ENCODE measurements at places on chromosomes 5 and 9.

DNA sequence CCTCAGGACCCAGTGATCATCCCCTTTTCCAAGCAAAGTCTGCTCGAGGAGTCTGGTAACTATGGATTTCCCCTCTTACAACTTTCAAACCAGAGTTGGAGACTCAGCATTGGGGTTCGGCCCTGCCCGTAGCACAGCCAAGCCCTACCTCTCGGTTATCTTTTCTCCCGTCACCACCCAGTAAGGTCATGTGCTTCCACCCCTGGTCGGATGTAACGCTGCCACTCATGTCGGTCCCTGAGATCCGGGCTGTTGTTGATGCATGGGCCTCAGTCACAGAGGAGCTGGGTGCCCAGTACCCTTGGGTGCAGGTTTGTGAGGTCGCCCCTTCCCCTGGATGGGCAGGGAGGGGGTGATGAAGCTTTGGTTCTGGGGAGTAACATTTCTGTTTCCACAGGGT lies 1.2 kb downstream of the GALT start:
- H3K27ac ChIP-seq = no peak overlapping the region
- H3K36me3 ChIP-seq = no peaks in the 10 kb centered on the region
- DNase-seq = no peak
- no peaks in the 10 kb centered on the region for H3K27me3 ChIP-seq
- H3K4me3 ChIP-seq = peak overlapping the region; percentile 75

GRCh38 chr5:98846520-98846919 lies 73.1 kb downstream of the RGMB start:
- no peak for DNase-seq
- no peaks in the 10 kb centered on the region for H3K36me3 ChIP-seq

- H3K4me3 ChIP-seq = no peak overlapping the region
- H3K36me3 ChIP-seq = no peaks in the 10 kb centered on the region
- no peak for DNase-seq
Observed at GRCh38 chr9:135163023-135163780, 75.7 kb downstream of the OLFM1 start.

DNA sequence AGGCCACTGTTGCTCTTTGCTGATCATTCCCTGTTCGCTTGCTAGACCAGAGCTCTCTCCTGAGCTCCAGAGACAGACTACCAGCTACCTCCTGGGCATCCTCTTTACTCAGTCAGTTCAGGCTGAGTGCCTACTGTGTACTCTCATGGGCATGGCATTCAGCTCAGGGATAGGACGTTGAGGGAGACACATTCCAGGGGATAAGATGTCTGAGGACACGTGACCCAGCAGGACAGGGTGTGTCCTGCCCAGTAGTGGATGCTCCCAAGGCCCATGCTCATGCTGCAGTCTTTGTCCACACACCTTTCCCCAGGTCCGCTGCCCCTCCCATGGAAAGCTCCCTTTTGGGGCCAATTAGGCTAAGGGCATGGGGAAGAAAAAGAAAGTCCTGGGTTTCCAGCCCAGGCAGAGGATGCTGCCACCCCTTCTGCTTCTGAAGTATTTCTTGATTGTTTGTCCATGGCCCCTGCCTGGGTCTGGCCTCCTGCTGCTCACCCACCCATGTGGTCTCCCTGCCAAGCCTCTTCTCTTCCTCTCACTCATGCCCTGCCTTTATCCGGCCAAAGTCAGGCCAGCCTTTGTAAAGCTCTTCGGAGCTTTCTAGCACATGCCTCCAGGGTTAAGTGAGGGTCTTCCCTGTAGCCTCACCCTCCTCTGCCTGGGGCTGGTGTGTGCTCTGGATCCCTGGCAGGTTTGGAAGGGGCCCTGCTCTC lies 60.5 kb upstream of the PITX1 start:
- H3K27ac ChIP-seq = no peak overlapping the region
- no peaks in the 10 kb centered on the region for H3K4me1 ChIP-seq
- H3K4me3 ChIP-seq = no peak overlapping the region
- no peak for DNase-seq

GRCh38 chr9:96085491-96086143 lies 210.1 kb downstream of the ERCC6L2 start:
- H3K4me3 ChIP-seq = no peak overlapping the region
- no peak for DNase-seq
- peaks cover 7% of the 10 kb centered on the region for H3K27me3 ChIP-seq
- no peak overlapping the region for H3K27ac ChIP-seq
- no peaks in the 10 kb centered on the region for H3K4me1 ChIP-seq
- H3K36me3 ChIP-seq = no peaks in the 10 kb centered on the region

GRCh38 chr9:126236273-126236672 lies 90.4 kb upstream of the MVB12B start:
- H3K27me3 ChIP-seq = no peaks in the 10 kb centered on the region
- H3K4me3 ChIP-seq = no peak overlapping the region
- no peaks in the 10 kb centered on the region for H3K36me3 ChIP-seq
- H3K27ac ChIP-seq = no peak overlapping the region

DNA sequence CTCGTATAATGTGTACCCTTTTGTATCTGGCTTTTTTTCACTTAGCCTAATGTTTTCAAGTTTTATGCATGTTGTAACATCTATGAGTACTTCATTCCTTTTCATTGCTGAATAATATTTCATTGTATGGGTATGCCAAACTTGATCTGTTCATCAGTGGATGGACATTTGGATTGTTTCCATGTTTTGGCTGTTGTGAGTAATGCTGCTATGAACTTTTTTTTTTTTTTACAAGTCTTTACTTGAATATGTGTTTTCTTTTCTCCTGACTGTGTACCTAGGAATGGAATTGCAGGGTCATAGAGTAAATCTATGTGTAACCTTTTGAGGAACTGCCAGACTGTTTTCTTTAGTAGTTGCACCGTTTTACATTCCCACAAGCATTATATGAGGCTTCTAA lies 52.4 kb downstream of the MTREX start:
- H3K36me3 ChIP-seq = peaks cover 8% of the 10 kb centered on the region
- DNase-seq = no peak
- H3K4me3 ChIP-seq = no peak overlapping the region
- no peaks in the 10 kb centered on the region for H3K4me1 ChIP-seq
- no peaks in the 10 kb centered on the region for H3K27me3 ChIP-seq

DNA sequence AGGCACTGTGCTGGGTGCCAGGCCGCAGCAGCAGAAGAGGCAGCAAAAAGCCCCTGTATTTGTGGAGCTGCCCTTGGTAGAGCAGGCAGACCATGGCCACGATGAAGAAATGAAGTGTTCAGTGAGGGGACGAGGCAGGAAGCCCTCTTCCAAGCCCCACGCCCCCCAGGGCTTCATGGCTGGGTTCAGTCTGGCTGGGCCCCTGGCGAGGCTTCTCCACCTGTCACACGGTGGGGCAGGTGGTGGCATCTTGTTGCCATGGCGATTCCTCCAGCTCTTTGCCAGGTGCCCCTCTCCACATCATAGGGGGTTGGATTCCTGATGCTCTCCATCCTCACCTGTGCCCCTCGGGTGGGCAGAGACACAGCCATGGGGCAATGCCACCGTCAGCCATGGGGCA lies 21.5 kb downstream of the ADGRD2 start:
- no peaks in the 10 kb centered on the region for H3K36me3 ChIP-seq
- no peak overlapping the region for H3K27ac ChIP-seq
- H3K27me3 ChIP-seq = no peaks in the 10 kb centered on the region

- no peak overlapping the region for H3K4me3 ChIP-seq
- no peak overlapping the region for H3K27ac ChIP-seq
- H3K4me1 ChIP-seq = no peaks in the 10 kb centered on the region
- no peak for DNase-seq
- H3K27me3 ChIP-seq = no peaks in the 10 kb centered on the region
- H3K36me3 ChIP-seq = peaks cover 5% of the 10 kb centered on the region
Observed at GRCh38 chr9:125437771-125438221, 176.2 kb downstream of the GAPVD1 start.

- no peaks in the 10 kb centered on the region for H3K36me3 ChIP-seq
- H3K4me1 ChIP-seq = peaks cover 15% of the 10 kb centered on the region
- H3K27ac ChIP-seq = no peak overlapping the region
- no peaks in the 10 kb centered on the region for H3K27me3 ChIP-seq
- DNase-seq = no peak
Observed at GRCh38 chr5:64814073-64814472, 45.3 kb downstream of the CWC27 start.

DNA sequence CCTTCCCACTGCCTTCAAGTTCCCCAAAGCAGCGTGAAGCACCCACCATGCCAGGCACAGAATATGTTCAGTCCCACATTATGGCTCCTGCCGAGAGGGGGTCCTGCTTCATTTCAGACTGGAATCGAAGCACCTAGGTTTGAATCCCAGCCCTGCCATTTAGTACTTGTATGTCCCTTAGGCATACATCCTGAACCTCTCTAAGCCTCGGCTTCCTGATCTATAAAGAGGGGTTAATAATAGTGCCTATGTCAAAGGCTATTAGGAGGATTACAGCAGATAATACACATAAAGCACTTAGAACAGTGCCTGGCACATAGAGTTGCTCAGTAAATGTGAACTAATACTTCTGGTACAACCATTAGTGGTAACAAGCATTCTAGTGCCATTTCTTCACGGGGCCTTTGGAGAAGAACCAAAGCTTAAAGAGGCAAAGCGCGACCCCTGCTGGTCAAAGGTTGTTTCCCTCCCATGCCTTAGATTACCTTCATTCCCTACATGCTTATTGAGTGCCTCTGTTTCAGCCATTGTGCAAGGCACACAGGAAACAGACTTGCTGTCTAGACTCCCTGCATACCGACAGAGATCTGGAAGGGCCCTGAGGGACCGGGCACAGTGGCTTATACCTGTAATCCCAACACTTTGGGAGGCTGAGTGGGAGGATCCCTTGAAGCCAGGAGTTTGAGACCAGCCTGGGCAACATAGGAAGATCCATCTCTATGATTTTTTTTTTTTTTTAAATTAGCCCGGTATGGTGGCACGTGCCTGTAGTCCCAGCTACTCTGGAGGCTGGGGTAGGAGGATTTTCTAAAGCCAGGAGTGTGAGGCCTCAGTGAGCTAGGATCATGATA lies 98.3 kb downstream of the PPARGC1B start:
- no peak overlapping the region for H3K27ac ChIP-seq
- no peaks in the 10 kb centered on the region for H3K27me3 ChIP-seq
- DNase-seq = peak; percentile 89

GRCh38 chr9:112166176-112167140 lies 8.6 kb downstream of the SUSD1 start:
- no peaks in the 10 kb centered on the region for H3K36me3 ChIP-seq
- no peak overlapping the region for H3K27ac ChIP-seq
- DNase-seq = no peak
- no peaks in the 10 kb centered on the region for H3K4me1 ChIP-seq

DNA sequence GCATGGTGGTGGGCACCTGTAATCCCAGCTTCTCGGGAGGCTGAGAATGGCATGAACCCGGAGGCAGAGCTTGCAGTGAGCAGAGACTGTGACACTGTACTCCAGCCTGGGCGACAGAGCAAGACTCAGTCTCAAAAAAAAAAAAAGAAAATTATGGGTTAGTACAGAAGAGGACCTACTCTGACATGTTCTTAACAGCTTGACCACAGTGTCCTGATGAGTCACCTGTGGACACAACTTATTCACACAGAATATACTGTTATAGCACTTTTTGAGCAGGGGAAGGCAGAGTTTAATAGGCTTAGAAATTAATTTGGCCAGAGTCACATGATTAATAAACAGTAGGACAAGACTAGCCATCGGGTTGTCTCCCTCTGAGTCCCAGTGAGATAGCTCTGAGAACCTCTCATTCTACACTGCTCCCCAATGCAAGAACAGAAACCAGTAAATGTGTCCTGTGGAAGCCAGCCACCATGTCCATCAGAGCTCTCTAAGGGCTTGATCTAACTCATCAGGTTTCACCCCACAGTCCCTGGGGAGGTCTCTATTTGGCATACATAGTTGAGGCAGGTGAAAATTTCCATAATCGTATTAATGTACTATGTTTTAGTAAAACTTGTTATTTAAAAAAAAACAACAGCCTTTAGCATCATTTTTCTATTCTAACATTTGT lies 1077.9 kb upstream of the C9orf72 start:
- H3K4me3 ChIP-seq = no peak overlapping the region
- H3K36me3 ChIP-seq = no peaks in the 10 kb centered on the region
- H3K4me1 ChIP-seq = no peaks in the 10 kb centered on the region
- DNase-seq = no peak
- H3K27ac ChIP-seq = no peak overlapping the region

- H3K4me1 ChIP-seq = no peaks in the 10 kb centered on the region
- no peak for DNase-seq
- no peaks in the 10 kb centered on the region for H3K27me3 ChIP-seq
- H3K4me3 ChIP-seq = no peak overlapping the region
- H3K36me3 ChIP-seq = no peaks in the 10 kb centered on the region
Observed at GRCh38 chr5:87899208-87899661, 369.4 kb downstream of the TMEM161B start.

DNA sequence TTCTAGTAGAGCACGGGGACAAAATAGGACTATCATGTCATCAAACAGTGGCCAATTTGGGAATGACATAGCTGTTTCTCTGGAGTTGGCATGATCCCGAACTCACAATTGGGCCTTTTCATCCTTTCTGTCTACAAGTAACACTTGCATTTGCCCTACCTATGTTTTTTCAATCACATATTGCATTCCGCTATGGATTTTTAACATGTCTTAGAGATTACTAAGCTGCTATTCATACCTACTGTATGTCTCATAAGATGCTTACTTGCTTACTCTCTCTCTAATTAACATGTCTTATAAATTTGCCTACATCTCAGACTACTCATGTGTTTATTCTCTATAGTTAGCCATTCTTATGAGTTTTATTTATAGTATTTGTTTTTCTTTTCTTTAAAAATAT lies 341.2 kb upstream of the CTNND2 start:
- H3K27ac ChIP-seq = no peak overlapping the region
- no peaks in the 10 kb centered on the region for H3K4me1 ChIP-seq
- no peak overlapping the region for H3K4me3 ChIP-seq
- H3K27me3 ChIP-seq = no peaks in the 10 kb centered on the region
- no peak for DNase-seq
- H3K36me3 ChIP-seq = no peaks in the 10 kb centered on the region

GRCh38 chr5:108523360-108523759 lies 141.5 kb upstream of the FBXL17 start:
- H3K27me3 ChIP-seq = no peaks in the 10 kb centered on the region
- no peaks in the 10 kb centered on the region for H3K36me3 ChIP-seq
- no peaks in the 10 kb centered on the region for H3K4me1 ChIP-seq
- H3K4me3 ChIP-seq = no peak overlapping the region
- no peak for DNase-seq
- no peak overlapping the region for H3K27ac ChIP-seq

DNA sequence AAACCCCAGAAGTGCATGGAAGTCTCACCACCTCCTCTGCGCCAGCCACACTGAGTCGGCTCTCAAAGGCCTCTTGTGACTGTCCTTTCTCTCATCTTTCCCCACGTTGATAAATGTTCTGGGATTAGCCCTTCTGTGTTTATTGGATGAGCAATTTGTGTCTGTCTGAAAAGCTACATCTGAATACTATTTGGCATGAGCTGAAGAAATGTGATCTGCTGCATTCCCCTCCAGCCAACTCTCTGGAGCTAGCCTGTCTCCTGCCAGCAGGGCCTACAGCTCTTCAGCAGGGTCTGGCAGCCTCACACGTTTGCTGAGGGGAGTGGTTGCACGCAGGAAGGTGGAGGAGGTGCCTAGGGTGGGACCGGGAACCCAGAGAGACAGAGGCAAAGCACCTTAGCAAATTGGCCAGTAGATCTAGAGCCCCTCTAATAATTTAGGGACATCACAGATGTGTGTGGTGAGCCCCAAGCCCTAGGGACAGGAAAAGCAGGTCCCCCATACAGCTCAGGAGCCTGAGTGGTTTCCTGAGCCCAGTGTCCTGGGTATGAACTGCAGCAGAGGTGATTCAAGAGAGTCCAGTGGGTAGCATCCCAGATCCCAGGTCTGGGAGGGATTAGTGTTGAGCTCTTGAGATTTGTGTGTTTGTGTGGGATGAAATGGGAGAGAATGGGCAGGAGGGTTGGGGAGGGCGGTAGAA lies 20.5 kb upstream of the B4GALT1 start:
- H3K27ac ChIP-seq = no peak overlapping the region
- H3K36me3 ChIP-seq = no peaks in the 10 kb centered on the region
- no peak for DNase-seq
- no peaks in the 10 kb centered on the region for H3K4me1 ChIP-seq
